Hepatic stellate cell (primary cell): ENCODE measurements at places on chromosomes 11 and 22.

DNA sequence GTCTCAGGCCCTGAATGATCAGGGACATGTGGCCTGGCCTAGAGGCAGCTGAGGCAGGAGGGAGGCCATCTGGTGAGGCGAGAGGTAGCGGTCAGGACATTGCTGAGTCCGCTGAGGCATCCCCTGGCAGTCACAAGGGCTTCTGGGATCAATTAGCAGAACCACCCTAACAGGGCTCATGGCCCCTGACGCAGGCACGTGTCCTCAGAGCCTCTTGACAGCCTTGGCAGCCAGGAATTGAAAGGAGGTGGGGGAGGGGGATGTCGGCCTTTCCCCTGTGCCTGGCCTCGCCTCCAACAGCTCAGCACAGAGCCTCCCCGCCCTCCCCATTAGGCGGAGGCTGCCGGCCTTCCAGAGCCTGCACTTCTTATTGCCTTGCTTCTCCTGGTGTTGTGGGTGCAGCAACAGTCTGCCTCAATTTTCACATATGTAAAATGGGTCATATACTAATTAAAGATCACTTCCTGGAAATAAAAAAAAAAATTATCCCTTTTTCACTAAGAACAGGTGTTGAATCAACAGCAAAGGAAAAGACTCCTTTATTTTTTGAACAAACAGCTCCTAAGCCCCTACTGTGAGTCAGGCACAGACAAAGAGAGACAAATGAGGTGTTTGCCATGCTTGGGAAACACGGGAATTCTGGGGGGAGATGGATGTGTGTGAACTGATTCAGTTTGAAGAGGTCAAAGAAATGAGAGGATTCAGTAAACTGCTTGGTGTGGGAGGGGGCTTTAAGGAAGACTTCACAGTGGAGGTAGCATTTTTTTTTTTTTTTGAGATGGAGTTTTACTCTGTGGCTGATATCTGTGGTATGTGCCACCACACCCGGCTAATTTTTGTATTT is 55.3 kb downstream of the NFAM1 start:
- DNase-seq, result no peak

DNA sequence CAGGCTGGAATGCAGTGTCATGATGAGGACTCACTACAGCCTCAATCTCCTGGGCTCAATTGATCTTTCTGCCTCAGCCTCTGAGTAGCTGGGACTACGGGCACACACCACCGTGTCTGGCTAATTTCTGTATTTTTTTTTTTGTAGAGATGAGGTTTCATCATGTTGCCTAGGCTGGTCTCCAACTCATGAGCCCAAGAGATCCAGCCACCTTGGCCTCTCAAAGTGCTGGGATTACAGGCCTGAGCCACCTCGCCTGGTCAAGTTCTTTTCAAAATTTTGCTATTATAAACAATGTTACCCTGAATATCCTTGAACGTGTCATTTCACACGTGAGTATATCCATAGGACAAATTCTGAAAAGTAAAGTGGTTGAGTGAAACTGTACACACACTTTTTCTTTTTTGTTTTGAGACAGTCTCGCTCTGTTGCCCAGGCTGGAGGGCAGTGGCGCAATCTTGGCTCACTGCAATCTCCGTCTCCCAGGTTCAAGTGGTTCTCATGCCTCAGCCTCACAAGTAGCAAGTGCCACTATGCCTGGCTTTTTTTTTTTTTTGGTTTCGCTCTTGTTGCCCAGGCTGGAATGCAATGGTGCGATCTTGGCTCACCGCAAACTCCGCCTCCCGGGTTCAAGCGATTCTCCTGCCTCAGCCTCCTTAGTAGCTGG is 21.6 kb upstream of the EP300 start:
- DNase-seq, result no peak

DNA sequence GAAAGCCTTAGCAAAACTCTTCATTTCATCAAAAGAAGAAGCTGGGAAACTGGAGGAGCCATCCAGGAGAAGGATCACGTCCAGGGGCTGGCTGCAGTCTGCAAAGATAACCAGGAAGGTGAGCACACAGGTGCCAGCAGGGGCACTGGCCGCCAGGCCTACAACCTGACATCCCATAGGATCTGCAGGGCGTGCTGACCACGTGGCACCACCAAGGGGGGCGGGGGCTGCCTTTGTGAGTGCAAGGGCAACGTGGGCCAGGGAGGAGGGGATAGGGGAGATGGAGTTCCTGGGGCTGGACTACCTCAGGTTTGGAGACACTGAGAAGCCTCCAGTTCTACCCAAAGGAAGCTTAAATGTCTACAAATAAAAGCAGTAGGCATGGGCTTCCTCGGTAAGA is 102.7 kb upstream of the CCT8L2 start:
- DNase-seq, result no peak

DNA sequence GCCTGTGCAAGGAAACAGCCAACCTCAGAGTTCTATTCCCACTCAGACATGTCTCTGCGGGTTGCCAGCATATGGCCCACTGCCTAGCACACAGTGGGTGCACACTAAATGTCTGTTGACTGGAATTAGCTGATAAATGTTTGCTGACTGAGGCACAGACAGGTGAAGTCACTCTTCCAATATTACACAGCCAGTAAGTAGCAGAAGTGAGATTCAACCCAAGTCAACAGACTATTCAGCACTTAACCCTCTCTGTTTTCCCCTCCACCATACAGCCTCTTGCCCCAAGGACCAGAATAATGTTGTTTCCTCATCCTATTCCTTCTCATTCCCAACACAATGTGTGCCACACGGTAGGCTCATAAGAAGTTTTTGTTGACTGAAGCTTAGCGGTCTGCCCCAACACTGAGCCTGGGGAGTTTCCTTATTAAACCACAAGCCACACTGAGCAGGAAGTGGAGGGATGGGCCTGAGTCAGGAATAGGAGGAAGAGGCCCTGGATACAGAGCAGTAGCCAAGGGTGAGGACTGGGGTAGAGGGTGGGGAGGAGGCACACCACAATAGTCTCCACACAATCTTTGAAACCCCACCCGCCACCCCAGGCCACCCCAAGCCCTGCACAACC is 15.7 kb upstream of the IL10RA start:
- DNase-seq, result no peak

GRCh38 chr11:46667043-46667481 is 33.4 kb downstream of the ARHGAP1 start:
- DNase-seq, result no peak
